Activated CD4-positive, alpha-beta T cell treated with anti-CD3 and anti-CD28 coated beads, Interleukin-2, Interleukin-4, amounts not matched to agents 100 ng/mL and 50 ng/mL, durations not matched to agents 16 hours and 8 hours (primary cell): ENCODE measurements at places on chromosomes 1 and 21.

DNA sequence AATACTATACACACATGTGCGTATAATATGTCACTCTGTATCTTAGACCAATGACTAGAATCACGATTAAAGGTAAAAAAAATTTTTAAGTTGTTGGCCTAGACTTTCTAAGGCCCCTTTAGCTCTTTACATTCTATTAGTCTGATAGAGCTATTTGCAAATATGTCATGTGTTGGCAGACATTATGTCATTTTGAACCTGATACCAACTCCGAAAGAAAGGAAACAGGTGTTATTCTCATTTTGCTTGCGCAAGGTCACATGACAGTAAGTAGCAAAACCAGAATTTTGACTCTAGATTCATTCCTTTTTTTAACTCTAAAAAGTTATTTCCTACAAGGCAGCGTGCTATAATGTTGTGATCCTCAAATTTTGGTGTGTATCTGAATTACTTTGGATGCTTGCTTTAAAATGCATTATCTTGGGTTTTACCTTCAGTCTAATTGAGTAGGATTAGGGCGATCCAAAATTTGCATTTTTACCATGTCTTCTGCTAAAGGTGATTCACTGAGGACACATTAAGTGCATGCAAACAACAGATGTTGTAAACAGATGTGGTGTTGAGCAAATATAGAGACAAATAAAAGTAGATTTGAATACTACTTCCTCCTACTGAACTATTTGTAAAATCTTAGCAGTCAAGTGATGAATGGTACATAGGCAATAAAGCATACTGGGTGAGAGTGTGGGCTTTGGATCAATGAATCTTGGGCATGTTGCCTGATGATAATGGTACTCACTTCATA, 63.5 kb upstream of the KIAA1614 start:
- DNase-seq = no peak

DNA sequence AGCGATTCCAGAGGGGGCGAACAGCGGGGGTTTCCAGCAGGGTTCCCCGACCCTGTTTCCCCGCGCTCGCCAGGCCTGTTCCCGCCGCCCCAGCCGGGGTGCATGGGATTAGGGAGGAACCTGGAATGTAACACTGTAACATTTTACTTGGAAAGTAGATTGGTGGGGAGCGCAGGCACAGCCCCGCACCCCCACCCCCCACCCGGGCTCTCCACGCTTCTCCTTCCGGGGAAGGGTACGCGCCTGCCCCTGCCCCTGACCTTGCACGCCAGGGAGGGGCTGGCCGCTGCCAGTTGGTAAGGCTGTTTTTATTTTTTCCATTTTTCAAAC, 427 bp downstream of the FAM3B start:
- DNase-seq = no peak

DNA sequence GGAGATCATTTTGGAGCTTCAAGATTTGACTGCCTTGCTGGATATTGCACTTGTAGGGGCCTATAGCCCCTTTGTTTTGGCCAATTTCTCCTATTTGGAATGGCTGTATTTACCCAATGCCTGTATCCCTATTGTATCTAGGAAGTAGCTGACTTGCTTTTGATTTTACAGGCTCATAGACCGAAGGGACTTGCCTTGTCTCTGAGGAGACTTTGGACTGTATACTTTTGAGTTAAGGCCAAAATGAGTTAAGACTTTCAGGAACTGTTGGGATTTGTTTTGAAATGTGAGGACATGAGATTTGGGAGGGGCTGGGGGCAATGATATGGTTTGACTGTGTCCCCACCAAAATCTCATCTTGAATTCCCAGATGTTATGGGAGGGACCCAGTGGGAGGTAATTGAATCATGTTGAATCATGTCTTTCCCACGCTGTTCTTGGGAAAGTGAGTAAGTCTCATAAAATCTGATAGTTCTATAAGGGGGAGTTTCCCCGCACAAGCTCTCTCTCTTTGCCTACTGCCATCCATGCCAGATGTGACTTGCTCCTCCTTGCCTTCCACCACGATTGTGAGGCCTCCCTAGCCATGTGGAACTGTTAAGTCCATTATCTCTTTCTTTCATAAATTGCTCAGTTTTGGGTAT, 276.1 kb downstream of the LMX1A start:
- no peak for DNase-seq

DNA sequence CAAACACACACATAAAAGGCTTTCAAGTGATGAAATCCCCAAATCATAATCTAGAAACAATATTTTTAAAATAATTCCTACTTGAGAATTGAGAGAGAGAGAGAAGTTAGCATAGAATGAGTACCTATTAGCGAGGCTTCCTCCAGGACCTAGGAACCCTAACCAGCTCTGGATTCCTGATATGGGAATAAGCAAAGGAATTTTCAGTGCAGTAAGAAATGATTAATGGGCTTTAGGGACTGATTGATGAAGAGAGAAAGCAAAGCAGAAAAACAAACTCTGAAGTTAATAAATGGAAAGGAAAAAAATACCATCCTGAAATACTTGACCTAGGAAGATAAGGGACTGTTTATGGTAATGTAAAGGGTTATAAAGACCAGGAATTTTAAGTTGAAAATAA, 60.6 kb downstream of the WARS2 start:
- DNase-seq = no peak

DNA sequence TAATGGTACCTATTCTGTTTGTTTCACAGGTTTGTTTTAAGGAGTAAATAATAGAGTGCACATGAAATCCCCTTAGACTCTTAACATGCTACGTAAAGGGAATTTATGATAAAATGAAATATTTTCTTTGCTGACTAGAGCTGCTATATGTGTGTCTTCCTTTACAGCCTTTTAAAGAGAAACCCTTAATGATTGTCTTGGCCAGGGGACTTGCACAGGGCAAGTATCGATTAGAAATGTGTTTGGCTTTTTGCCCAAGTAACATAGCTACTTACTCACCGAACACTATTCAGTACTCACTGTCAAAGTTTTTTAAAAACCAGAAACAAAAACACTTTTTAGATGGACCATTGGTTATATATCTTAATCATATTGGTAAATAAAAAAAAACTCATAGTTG, 71.3 kb upstream of the KIAA1614 start:
- DNase-seq = no peak

- DNase-seq = no peak
Measured at GRCh38 chr1:161260376-161261260, 2.1 kb downstream of the PCP4L1 start.

DNA sequence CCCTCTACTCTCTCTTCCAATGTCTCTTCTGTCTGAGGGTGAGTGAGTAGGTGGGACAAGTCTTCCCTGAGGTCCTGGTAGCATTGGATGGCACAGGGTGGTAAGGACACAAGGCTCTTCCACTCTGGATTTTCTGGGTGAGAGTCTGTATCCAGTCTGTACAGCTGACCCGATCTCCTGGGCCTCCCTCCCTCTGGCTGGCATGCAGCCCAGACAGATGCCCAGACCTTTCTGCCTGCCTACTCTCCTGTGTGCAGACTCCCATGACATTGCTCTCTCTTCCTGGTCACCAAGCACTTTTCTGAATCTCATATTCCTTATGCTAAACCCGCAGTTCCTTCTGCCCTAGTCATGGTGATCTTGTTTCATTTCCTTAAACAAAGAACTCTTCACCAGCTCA, 100.3 kb downstream of the GRIK3 start:
- no peak for DNase-seq

DNA sequence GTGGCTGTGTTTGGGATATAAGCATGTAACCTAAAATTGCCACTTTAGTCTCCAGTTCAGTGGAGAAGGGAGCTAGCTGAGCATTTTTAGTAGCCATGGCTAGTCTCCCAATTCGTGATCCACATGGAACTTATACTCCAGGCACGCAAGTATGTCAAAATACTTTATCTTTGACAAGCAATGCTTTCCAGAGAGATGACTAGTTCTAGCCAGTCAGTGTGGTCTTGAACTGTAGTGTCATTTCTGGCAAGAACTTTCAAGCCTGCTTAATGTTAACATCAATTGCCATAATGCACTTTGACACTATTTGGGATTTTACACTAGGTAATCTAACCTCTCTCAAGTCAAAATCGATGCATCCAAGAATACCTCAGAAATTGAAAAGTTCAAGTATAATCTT, 660.0 kb downstream of the PTPRC start:
- no peak for DNase-seq

GRCh38 chr1:33338440-33339211, 17.7 kb upstream of the A3GALT2 start:
- no peak for DNase-seq

- DNase-seq = no peak
Measured at GRCh38 chr1:231446138-231446537, 24.1 kb upstream of the EGLN1 start.

DNA sequence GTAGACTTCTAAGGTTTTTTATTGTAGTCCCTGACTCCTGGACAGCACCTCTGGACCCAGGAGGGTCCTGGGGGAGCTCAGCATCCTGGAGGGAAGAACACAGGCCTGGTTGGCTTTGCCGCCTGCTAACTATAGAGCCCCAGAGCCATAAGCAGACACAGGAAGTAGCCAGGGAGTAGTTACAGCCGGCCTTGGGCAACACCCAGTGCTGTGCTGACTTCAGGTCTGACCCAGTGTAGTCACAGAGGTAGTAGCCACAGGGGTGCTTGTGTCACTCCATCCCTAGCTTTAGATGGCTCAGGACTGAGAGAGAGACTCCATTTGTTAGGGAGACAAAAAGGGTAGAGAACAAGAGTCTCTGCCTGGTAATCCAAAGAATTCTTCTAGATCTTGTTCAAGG, 21.9 kb downstream of the MCOLN2 start:
- DNase-seq = no peak

DNA sequence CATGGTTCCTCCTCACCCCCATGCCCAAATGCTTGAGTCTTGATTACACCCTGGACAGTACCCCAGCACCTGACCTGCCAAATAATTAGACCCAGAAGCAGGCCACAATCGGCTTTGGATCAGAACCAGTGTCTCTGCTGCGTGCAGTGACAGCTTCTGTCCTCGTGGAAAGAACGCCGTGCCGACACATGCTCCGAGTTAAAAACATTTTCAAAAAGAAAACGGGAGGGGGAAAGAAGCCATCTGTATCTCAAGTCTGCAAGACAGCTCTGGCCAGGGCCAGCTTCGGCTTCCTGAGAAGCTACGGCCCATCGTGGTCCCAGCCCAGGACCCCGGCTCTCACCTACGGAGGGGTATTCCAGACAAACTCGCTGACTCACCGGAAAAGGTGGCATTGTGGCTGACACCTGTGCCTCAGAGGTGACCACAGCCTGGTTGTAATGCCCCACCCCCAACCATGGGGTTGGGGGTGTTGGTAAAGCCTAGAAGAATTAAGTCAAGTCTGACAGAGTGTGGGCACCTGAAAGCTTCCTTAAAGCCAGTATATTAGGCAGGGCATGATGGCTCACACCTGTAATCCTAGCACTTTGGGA, 25.8 kb downstream of the SSBP3 start:
- peak; percentile 37 for DNase-seq

- DNase-seq = peak; percentile 15
Measured at GRCh38 chr1:165114022-165114888, 242.3 kb downstream of the LMX1A start.

DNA sequence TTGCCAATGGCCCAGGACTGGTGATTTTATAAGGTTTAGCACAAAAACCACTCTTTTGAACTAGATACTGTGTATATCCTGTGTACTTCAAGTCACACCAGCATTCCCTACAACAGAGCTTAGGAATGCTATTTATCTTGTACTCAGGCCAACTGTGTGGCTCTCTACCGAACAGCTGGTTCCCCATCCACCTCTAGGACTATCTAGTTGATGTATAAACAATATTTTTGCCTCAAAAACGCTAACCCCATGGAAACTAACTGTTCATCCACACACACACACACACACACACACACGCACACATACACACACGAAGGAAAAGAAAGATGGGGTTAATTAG, 28.7 kb upstream of the SLC45A3 start:
- DNase-seq = no peak

DNA sequence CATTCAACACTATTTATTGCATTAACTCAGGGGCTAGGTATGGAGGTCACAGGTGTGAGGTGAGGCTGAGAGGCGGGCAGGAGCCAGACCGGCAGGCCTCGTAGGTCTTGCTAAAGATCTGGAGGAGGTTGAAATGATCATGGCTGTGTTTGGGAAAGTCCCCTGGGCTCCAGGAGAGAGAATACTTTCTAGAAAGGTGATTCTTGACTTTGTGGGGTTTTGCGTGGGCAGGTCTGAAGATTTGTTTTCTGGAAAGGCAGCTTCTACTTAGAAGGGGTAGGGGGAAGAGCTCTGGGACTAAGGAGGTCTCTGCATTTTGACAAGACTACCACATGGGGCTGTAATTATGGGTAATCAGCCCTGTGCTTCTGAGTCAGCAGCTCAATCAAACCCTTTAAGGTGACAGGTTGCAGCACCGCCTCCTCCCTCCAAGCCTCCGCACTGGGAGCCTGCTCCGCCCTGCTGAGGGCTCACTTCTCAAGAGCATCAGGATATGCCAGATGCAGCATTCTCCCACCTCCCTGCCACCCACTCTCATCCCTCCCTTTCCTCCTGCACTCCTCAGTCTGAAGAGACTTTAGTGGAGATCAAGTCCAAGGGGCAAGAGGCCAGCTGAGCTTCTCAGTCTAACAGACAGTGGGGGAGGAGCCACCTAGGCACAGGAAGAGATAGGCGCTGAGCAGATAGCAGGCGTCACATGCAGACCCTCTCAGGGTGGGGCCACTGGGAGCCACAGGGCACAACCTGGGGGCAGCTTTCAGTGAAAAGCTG, 30.5 kb downstream of the SLC30A1 start:
- DNase-seq = no peak

DNA sequence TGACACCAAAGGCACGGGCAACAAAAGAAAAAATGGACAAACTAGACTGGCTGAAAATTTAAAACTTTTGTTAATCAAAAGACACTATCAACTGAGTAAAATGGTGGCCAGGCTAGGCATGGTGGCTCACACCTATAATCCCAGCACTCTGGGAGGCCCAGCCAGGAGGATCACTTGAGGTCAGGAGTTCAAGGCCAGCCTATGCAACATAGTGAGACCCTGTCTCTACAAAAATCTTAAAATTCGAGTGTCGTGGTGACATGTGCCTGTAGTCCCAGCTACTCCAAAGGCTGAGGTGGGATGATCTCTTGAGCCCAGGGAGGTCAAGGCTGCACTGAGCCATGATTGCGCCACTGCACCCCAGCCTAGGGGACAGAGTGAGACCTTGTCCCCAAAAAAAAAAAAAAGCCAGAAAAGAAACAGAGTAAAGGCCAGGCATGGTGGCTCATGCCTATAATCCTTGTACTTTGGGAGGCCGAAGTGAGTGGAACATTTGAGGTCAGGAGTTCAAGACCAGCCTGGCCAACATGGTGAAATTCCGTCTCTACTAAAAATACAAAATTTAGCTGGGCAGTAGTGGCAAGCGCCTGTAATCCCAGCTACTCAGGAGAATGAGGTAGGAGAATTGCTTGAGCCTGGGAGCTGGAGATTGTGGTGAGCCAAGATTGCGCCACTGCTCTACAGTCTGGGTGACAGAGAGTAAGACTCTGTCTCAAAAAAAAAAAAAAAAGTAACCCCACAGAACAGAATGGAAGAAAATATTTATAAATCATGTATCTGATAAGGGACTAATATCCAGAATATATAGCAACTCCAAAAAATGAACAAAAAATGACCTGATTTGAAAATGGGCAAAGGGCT, 8.0 kb downstream of the TUT4 start:
- no peak for DNase-seq

GRCh38 chr1:28516518-28516956, 10.7 kb downstream of the RCC1 start:
- no peak for DNase-seq
